Endothelial cell (in vitro differentiated cells): ENCODE measurements at places on chromosomes 1 and 21. TPM values are rescaled to one million over a fixed set of nuclear protein-coding genes. Genes with fewer than 3 reads are reported as not detected.

- H3K27me3 ChIP-seq, result no peaks in the 10 kb centered on the region
- H3K36me3 ChIP-seq, result peaks cover 4% of the 10 kb centered on the region
- H3K27ac ChIP-seq, result no peak overlapping the region
- H3K4me3 ChIP-seq, result no peak overlapping the region
- DNase-seq, result no peak
Measured at GRCh38 chr21:26461500-26461899, 111.6 kb downstream of the CYYR1 start.

ATP6V1G3 gene
- total RNA-seq, result not detected

FCRL6 gene
- total RNA-seq, result not detected

SPATA21 gene
- total RNA-seq, result not detected

DNA sequence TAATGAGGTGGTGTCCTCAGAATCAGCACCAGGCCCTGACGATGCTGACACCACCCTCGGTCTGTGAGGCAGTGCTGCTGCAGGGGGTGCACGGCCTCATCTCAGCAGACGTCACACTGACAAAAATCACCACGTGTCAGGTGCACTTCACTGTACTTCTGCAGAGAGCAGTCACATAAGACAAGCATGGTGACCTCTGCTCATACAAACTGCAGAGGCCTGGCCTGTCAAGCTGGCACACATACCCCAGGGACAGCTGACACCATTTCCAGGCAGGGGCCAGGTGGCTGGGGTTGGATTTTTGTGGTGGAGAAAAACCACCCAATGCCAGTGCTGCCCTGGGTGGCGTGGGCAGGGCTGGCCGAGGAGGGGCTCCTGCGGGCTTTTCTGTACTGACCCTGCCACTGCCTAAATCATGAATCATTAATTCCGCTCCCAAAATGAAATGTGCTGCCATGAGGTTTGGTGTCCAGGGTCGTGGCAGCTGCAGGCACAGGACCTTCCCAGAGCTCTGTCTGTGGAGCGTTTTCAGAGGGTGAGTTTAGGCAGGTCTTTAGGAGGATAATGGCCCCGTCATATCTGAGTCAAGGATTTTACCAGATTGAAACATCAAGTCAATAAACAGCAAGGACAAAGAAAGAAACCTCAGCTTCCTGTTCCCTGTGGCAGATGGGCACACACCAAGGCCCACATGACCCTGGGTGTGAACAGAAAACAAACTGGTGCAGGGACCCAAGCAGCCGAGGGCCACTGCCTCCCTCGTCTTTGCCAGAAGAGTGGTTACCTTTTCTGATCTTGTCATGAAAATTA, 33.4 kb upstream of the GPR153 start:
- no peak for DNase-seq
- H3K27me3 ChIP-seq, result no peaks in the 10 kb centered on the region
- no peak overlapping the region for H3K4me3 ChIP-seq
- H3K36me3 ChIP-seq, result no peaks in the 10 kb centered on the region
- no peak overlapping the region for H3K27ac ChIP-seq
- peaks cover 3% of the 10 kb centered on the region for H3K4me1 ChIP-seq

- H3K27ac ChIP-seq, result no peak overlapping the region
Measured at GRCh38 chr21:32794644-32795079, 23.1 kb upstream of the PAXBP1 start.
